ENCODE measurements at places on chromosomes 7 and 10.

GRCh38 chr10:122254831-122255230, 16.3 kb upstream of the BTBD16 start:
- DNase-seq = no peak

GRCh38 chr7:67450171-67450570, 453.5 kb downstream of the TYW1 start:
- no peak for DNase-seq

- DNase-seq = no peak
Measured at GRCh38 chr7:27154901-27155815, 1.3 kb downstream of the HOXA7 start.

- DNase-seq = no peak
Measured at GRCh38 chr10:96740579-96741281, 20.4 kb upstream of the PIK3AP1 start.

DNA sequence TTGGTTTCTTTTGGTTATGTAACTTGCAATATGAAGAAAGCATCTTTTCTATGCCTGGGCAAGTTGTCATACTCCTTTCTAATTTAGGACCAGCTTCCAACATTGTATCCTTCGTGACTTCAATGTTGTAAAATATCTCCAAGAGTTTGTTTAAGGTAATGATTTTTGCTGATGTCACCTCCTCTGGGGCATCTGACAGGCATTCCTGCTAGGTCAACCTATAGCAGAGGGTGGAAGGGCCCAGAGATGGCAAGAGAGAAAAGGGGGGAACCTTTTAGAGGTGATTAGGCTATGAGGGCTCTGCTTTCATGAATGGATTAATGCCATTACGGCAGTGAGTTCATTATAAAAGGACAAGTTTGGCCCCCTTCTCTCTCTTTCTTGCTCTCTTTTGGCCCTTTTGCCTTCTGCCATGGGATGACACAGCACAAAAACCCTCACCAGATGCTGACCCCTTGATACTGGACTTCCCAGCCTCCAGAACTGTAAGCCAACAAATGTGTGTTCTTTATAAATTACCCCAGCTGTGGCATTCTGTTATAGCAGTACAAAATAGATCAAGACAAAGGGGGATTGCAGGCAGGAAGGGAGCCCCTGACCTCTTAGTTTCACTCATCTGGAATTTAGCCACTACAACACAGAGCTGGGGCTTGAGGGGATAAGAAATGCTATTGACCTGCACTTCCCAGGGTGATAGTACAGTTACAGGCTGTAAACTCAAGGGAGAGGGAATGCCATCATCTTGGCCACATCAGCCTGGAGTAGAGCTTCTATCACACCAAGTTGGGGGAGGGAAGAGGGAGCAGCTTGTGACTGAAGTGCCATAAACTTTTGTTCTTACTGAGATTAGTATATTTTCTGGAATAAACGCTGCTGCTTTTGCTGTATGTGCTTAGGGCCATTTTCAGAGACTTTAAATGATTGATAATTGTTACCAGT, 195.9 kb downstream of the CFTR start:
- no peak for DNase-seq

GRCh38 chr7:252981-253380, 37.0 kb upstream of the FOXL3 start:
- DNase-seq = no peak

DNA sequence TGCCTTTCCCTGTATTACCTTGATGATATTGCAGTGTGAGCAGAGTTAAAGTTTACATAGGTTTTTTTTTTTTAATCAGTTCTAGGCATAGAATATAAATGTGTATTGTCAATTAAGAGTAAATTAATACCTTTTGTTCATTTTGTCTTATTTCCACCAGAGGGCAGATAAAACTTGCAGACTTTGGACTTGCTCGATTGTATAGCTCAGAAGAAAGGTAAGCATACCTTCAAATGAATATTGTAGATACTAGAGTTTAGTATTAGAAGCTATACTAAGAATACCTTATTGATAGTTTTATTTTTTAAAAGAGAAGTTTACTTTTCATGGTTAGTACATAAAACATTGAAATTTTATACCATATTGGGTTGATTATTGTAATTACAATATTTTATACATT, 86.8 kb downstream of the MPLKIP start:
- DNase-seq = no peak

DNA sequence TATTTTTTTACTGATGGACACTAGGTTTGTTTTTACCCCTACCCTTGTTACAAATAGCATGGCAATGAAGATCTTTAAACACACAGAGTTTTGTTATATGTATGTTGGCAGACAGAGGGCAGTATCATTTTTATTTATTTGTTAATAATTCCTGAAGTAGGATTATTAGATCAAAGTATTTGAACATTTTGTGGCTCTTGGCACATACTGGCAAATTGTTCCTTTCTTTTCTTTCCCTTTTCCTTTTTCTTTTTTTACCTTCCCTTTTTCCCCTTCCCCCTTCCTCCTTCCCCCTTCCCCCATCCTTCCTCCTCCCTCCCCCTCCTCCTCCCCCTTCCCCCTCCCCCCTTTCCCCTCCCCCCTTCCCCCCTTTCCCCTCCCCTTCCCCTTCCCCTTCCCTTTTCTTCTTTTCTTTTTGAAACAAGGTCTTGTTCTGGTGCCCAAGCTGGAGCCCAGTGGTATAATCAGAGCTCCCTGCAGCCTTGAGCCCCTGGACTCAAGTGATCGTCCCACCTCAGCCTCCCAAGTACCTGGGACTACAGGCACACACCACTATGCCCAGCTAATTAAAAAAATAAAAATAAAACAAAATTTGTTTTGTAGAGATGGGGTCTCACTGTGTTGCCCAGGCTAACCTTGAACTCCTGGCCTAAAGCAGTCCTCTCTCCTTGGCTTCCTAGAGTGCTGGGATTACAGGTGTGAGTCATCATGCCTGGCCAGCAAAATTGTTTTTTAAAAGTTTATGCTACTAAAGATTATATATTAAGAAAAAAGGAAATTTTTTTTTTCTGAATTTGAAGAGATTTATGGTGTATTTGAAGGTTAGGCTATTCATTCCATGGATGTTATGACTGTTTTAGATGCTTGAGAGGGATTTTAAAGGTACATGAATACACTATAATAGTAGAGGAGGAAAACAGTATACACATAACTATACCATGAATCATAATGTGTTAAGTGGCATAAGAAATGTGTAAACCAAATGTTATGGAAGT, 39.3 kb downstream of the SEPTIN7 start:
- DNase-seq = peak; percentile 12

DNA sequence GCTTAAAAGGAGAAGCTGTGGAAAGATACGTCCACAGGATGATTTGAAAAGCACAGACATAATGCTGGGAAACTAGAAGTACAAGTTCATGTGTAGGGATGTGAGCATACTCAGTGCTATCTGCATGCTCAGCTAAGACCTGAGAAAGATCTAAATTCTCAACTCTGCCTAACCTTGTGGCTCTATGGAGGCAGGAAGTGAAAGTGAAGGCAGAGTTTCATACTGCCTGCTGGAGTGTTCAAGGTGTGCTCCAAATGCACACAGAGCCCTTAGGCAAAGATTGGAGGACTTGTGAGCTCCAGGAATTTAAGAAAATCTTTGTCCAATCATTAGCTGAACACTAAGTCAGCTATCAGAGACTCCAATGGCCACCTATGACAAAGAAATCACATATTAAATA, 190.9 kb downstream of the RNLS start:
- no peak for DNase-seq

DNA sequence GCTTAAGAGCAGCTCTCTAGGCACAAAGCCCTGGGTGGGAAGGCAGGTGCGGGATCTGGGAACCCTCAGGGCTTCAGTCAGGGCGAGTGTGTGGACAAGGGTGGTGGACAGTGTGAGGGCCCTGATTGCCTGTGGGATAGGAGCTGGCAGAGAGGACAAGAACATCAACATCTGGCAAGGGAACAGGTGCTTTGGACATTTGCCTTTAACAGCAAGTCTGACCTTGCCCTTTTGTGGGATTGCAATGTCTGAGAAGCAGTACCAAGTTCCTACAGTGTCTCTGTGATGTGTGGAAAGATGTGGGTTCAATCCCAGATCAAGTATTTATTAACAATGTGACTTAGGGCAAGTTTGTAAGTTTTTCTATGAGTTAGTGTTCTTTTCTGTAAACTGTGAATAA, 46.7 kb downstream of the TFAM start:
- DNase-seq = no peak

DNA sequence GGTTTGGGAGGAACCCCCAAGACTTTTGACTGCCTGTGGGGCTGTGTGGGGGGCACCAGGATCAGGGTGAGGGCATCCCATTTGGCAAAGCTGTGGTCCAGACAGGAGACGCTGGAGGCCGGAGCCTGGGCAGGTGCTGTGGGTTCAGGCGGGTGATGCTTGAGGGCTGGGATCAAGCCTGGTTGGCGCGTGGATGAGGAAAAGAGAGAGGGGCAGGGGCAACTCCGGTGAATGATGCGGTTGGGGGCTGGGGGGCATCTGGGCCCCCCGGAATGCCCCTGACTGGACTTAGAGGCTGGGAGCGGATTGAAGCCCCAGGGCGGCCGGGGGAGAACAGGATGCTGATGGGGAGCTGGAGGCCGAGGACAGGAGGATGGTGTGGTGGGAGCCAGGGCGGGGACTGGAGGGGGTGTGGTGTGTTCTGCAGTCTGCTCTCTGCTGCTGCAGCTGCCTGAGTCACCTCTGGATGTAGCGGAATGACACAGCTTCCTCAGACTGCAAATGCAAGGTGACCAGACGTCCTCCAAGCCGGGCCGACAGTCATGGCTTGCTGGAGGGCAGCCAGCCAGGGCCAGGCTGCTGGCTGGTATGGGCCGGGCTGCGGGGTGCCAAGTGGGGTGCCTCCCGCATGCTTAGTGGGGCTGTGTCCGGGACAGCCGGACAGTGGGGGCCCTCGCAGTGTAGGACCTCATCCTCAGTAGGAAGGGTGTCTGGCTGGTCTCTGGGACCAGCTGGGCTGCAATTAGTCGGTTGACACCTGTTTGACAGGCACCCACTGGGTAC, 3.2 kb downstream of the MAFK start:
- DNase-seq = peak; percentile 95

DNA sequence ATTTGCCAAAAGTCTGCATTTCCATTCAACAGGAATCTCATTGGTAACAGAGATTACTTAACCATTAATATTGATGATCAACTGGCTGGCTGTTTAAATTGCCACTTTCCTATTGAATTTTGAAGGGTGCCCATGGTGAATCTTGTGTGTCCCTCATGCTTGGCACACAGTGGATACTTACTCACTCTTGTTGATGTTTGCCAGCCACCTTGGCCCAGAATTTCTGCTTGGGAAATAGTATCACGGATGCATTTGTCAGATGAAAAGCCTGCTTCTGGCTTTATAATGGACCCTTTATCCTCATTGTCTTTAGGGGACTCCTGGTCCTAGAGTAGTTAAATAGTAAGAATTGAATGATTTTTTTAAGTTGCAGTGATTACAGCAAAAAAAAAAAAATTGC, 52.0 kb downstream of the MMRN2 start:
- no peak for DNase-seq

- DNase-seq = no peak
Measured at GRCh38 chr10:46325021-46325420, 38.2 kb downstream of the ANTXRL start.

DNA sequence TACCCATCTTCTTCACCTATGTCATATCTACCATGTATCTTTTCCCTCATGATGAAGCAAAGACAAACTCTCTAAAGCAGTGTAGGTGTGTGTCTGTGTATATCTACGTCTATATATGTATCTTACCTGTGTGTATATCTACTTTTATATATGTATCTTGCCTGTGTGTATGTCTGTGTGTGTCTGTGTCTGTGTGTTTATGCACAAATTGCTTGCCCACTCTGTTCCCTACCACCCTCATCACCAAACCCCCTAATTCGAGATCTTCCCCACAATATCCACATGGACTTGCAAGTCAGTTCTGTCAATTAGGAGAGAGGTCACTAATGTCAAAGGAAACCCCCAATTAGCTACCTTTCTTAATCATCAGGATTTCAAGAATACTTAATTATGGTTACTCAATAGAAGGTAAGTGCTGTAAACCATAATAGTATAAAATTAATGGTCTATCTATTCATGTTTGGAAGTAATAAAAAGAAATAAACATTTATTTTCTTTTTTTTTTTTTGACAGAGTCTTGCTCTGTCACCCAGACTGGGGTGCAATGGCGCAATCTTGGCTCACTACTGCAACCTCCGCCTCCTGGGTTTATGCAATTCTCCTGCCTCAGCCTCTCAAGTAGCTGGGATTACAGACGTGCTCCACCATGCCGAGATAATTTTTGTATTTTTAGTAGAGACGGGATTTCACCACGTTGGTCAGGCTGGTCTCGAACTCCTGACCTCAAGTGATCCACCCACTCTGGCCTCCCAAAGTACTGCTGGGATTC, 43.6 kb downstream of the ANKRD61 start:
- DNase-seq = no peak

GRCh38 chr10:13706604-13707003, 119.8 kb downstream of the PRPF18 start:
- no peak for DNase-seq

DNA sequence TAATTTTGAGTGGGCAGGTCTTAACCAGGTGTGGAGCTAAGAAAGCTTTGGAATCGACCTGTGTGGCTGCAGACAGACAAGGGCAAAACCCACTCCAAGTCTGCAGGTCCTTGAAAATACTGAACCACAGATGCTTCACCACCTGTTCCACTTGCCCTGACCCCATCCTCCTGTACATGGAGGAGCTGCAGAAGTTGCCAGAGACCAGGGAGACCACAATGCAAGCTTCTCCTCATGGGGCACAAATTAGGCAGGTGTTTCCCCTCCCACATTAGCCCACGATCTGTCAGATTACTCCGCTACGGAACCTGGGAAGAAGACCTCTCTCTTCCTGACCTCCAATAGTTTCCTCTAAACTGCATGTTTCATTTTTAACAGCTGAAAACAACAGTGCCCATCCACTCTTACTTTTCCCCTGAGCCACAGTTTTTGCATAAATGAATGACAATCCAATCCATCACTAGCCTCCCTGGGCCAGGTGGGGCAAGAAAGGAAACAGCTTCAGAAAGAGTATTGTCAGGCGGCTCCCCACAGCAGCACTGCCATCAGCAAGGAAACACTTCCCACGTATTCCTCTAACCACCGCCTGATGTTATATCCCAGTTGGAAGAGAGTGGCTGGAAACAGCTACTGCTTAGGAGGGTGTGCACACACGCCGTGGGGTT, 141.6 kb downstream of the PRKAG2 start:
- DNase-seq = no peak

Data from urothelium cell line (cell line).